ENCODE measurements at places on chromosomes 2 and 18.

GRCh38 chr2:114127372-114127771 lies 237.5 kb downstream of the ACTR3 start:
- no peak for DNase-seq

GRCh38 chr2:199219551-199219950 lies 238.2 kb downstream of the SATB2 start:
- DNase-seq, result no peak

DNA sequence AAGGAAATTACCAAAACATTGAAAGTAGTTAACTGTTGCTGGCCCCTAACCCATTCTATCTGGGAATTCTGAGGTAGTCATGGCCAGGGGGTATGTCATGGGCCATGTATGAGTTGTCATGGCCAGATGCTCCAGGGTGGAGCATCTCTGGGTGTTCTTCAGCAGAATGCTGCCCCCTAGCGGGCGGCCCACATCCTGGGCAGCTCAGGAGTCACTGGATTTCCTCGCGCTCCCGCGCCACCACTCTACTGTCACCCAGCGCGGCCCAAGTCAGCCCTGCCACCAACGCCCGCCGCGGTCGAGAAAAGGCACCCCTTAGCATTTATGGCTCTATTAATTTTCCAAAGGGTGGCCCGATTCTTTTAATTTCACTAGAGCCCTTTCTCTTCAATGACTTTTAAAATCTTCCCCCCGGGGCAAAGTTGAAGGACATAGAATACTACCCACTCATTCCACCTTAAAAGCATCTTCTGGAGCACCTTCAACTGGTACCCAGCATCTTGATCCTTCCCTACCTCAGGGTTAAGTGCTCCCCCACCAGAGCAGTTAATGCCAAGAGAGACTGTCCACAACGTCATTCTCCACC lies 41.6 kb downstream of the PKDCC start:
- no peak for DNase-seq

- no peak for DNase-seq
Observed at GRCh38 chr2:233179848-233180366, 71.6 kb upstream of the ATG16L1 start.

DNA sequence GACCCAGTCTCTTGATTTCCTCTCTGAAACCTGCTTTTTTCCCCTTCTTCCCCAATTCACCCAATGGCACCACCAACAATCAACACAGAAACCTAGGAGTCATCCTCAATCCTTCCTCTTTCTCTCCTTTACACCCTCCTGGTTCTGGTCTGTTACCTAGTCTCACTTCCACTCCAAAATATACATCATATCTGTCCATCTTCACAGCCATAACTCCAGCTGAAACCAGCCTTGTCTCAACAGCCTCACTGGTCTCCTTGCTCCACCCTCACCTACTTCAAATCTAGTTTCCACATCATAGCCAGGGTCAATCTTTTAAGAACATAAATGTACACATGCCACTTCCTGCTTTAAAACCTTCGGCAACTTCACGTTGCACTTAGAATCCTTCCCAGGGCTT lies 11.8 kb upstream of the TWSG1 start:
- DNase-seq, result no peak
